ENCODE measurements at places on chromosomes 12 and 14. TPM values are rescaled to one million over a fixed set of nuclear protein-coding genes. Genes with fewer than 3 reads are reported as not detected.

CLEC4E gene
- 4.4 TPM for total RNA-seq

ATL1 gene
- 5.4 TPM for total RNA-seq

PLEKHD1 gene
- 0.40 TPM for total RNA-seq

ATP23 gene
- 10.3 TPM for total RNA-seq

NPAS3 gene
- total RNA-seq = 7.1 TPM

PALS1 gene
- 62.6 TPM for total RNA-seq

FAM90A1 gene
- not detected for total RNA-seq

All from thyroid gland (tissue), 4 donors.